ENCODE measurements at places on chromosomes 5 and 9.
A peak's percentile ranks its signal among the peaks of the same experiment; 100 is the strongest.

DNA sequence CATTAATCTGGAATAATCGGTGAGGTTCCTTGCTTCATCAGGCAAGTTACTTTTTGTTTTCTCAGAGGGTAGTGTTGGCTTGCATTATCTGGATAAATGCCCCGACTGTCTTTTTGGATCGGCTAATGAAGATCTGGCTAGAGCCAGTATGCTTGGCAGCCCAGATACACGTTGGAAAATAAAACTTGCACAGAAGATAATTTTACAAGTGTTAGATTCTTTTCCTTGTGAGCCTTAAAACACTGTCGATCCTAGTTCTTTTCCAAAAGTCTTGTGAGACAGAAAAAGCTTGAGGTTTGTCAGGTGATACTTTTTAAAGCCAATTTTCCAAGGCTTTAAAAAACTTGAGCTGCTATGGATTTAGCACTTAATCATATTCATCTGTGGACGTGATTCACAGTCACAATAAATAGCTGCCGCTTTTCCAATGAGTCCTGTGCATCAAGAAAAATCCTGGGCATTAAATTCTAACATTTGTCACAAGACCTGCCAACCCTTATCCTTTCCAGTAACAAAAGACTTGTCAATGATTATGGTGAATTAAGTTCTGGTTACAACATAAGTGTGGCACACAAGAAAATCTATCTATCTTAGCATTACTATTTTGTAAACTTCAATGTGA is 68.5 kb downstream of the PRLR start:
- DNase-seq = no peak
- no peak overlapping the region for H3K27ac ChIP-seq
- no peaks in the 10 kb centered on the region for H3K4me1 ChIP-seq
- H3K36me3 ChIP-seq = no peaks in the 10 kb centered on the region
- peaks cover 12% of the 10 kb centered on the region for H3K27me3 ChIP-seq

GRCh38 chr5:74738406-74738805 is 28.5 kb downstream of the GFM2 start:
- no peak overlapping the region for H3K27ac ChIP-seq
- no peak overlapping the region for H3K4me3 ChIP-seq
- peaks cover 10% of the 10 kb centered on the region for H3K36me3 ChIP-seq
- H3K27me3 ChIP-seq = no peaks in the 10 kb centered on the region
- DNase-seq = peak; percentile 8

DNA sequence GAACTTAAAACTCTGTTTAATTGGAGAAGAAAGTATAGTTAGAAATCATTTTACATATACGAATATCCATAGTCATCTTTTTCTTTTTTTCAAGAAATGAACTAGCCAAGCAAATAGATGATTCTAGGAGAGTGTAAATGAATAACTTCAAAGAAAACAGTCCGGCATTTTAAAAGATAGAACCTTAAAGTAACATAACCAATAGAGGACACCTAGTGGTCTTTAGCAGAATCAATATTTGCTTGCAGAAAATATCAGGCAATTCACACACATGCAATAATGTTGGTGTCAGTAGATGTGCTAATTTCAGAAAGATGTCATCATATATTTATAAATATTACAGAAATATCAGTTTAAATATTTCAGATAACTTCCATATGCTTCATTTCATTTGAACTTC is 57.1 kb downstream of the HCN1 start:
- DNase-seq = no peak
- H3K4me1 ChIP-seq = no peaks in the 10 kb centered on the region
- no peaks in the 10 kb centered on the region for H3K27me3 ChIP-seq
- no peak overlapping the region for H3K4me3 ChIP-seq

DNA sequence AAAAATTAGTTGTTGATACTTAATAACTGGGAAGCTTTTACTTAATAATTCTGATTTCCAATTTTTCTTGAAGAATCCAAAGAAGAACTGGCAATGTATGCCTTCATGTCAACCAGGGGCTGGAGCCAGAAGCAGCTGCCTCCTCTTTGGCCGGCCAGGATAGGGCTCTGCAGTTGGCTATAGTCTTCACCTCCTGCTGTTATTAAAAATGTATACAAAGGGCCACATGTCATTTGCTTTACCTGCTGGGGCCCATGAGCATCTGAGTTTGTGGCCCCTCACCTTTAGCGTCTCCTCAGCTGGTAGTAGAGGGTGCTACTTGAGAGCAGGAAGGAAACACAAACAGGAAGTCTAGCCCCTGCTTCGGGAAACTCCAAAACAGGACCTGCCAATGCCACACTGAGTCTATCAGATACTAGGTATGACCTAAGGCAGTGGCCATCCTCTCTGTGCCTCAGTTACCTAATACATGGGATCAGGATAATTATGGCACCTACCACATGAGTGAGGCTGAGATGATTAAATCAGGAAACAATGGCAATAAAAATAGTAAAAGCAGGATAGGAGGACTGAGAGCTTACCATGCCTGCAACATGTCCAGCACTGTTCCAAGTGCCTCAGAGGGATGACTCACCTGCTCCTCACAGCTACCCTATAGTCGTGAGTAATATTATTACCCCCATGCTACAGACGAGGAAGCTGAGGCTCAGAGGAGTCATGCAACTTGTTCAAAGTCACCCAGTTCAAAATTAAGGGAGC is 21.3 kb downstream of the CCDC69 start:
- no peaks in the 10 kb centered on the region for H3K4me1 ChIP-seq
- H3K27me3 ChIP-seq = peaks cover 7% of the 10 kb centered on the region
- no peaks in the 10 kb centered on the region for H3K36me3 ChIP-seq
- DNase-seq = peak; percentile 71

GRCh38 chr9:76882686-76883085 is 23.2 kb downstream of the PRUNE2 start:
- H3K27ac ChIP-seq = no peak overlapping the region
- H3K4me3 ChIP-seq = no peak overlapping the region
- H3K4me1 ChIP-seq = peaks cover 5% of the 10 kb centered on the region
